ENCODE measurements at places on chromosomes 7 and 10.

DNA sequence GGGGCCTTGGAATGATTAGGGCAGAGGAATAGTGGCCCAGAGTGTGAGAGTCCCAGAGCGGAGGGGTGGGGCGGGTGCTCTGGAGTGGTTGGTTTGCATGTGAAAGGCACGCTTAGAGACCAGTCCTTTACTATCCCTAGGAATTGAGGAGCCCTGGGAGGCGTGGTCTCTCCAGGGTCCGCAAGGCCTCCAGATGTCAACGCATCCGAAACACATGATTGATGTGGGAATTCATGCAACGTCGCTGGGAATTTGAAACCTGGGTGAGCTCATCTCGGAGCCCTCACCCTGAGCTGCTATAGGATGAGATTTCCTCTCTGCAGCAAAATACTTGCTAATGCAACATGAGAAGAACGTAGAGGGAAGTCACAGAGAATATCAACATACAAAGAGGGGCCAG, 51.2 kb downstream of the NPTX2 start:
- no peak for DNase-seq

- no peak for DNase-seq
Measured at GRCh38 chr7:117113871-117114270, 160.6 kb downstream of the ST7 start.

DNA sequence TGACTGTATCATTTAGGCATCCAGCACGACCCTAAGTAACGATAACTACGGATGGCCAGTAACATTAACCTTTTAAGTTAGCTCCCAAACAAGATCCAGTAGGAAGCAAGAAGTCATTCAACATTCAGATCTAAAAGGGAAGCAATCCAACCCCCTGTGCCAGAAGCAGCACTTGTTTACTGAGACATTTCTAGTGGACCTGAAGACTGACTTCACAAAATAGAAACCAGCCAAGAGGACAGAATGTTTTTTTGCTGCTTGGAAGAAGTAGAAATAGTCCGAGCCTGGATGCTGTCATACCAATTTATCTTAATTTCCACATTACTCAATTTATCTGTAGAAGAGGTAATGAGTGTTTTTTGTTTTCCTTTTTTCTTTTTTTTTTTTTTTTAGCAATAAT, 88.0 kb upstream of the CTTNBP2 start:
- DNase-seq, result no peak

GRCh38 chr10:114261076-114261475, 22.0 kb downstream of the VWA2 start:
- DNase-seq, result no peak

DNA sequence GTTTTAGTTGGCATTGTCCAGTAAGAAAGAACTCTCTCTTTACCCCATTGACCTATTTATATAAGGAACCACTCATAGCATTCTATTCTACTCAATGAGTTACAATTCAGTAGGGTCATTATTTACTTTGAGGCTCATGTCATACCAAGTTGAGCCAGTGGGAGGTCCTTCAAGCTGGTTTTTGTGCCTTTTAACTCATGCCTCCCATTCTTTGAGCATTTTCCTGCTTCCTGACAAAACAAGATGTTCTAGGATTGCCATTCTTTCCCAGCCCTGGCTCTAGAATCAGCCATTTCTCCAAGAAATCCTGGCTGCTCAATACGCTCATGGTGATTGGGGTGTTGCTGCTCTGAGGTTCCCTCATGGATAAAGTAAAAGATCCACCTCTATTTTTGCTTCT, 250.1 kb downstream of the ABCA13 start:
- DNase-seq, result no peak

Measured in HEK293T (cell line).